ENCODE measurements at places on chromosomes 6 and 20. TPM values are rescaled to one million over a fixed set of nuclear protein-coding genes. Genes with fewer than 3 reads are reported as not detected.

The GJA1 gene
- total RNA-seq: 20.2 TPM

The ZBTB46 gene
- total RNA-seq: 4.5 TPM

The TAGAP gene
- total RNA-seq: 0.54 TPM

DNA sequence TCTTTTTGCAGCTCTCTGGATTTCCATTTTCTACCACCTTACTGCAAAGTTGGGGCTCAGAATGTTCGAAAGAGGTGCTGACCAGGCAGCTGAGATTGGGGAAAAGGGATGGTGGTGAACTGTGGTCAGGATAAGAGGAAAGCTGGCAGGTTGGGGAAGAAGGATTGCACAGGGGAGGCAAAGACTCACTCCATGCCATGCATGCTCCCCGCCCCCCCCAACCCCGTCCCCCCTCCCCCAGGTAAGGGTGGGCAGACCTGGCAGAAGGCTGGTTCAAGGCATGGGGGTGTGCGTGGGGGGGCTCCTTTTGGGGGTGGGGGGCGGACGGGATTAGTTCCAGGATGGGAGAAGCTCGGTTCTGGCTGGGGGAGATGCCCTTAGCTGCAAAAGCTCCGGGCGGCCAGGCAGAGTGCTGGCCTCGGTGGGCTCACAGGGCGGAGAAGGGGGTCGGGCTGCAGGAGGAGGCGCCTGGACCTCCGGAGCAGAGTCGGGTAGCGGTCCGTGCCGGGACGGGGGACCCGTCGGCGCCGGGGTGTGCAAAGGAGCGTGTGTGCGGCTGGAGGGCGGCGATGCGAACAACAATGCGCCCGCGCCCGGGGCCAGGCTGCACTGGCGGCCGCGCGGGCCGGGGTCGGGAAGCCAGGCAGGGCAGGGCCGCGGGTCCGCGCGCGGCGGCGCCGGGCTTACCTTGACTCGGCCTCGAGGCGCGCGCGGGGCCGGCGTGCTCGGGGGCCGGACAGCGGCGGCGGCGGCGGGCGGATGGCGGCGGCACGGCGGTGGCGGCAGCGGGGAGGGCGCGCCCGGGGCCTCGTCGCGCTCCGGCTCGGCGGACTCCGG, 880 bp downstream of the ADNP start:
- H3K4me1 ChIP-seq: peaks cover 46% of the 10 kb centered on the region
- peak overlapping the region; percentile 82 for H3K4me3 ChIP-seq
- DNase-seq: peak; percentile 37
- H3K27ac ChIP-seq: peak overlapping the region; percentile 100
- H3K36me3 ChIP-seq: peaks cover 47% of the 10 kb centered on the region
- no peaks in the 10 kb centered on the region for H3K27me3 ChIP-seq

DNA sequence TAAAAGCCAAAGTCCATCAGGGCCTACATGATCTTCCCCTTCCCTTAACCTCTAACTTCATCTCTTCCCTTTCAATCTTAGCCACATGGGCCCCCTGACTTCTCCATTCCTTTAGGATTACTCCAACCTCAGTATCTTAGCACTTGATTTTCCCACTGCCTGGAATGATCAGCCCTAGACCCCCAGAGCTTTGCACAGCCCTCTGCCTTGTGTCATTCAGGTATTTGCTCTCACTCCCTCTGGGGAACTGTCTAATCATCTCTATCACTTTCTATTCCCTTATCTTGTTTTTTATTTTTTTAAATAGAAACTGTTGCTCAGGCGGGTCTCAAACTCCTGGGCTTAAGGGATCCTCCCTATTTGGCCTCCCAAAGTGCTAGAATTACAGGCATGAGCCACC, 13.3 kb upstream of the ZNFX1 start:
- H3K36me3 ChIP-seq: peaks cover 33% of the 10 kb centered on the region
- H3K4me1 ChIP-seq: no peaks in the 10 kb centered on the region
- no peaks in the 10 kb centered on the region for H3K27me3 ChIP-seq

- DNase-seq: no peak
- H3K27me3 ChIP-seq: no peaks in the 10 kb centered on the region
- H3K36me3 ChIP-seq: no peaks in the 10 kb centered on the region
- H3K4me3 ChIP-seq: no peak overlapping the region
These were observed 290.5 kb upstream of the ZFP64 start for GRCh38 chr20:52482044-52482443.

- no peak overlapping the region for H3K27ac ChIP-seq
- peaks cover 4% of the 10 kb centered on the region for H3K27me3 ChIP-seq
- DNase-seq: no peak
- no peak overlapping the region for H3K4me3 ChIP-seq
- no peaks in the 10 kb centered on the region for H3K36me3 ChIP-seq
These were observed 184.2 kb downstream of the CDH4 start for GRCh38 chr20:61436283-61436666.

DNA sequence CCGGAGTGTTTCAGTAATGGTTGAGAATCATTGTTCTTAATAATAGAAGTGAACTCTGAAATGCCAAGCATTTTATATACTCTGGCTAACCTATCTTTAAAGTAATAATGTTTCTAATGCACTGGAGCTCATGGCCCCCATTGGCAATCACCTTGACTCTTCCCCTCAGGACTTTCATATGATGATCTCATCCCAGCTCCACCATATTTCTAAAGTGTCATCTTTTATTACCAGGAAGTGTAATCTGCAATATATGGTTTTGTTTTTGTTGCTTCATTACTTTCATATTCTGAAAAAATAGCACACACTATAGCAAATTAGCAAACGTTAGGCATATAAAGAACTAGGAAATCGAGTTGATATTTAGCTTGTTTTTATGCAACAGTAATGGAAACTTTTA, 60.3 kb downstream of the TULP4 start:
- no peaks in the 10 kb centered on the region for H3K27me3 ChIP-seq
- H3K27ac ChIP-seq: no peak overlapping the region
- no peak overlapping the region for H3K4me3 ChIP-seq
- peaks cover 34% of the 10 kb centered on the region for H3K4me1 ChIP-seq
- H3K36me3 ChIP-seq: no peaks in the 10 kb centered on the region

- no peaks in the 10 kb centered on the region for H3K27me3 ChIP-seq
- no peak overlapping the region for H3K27ac ChIP-seq
- no peaks in the 10 kb centered on the region for H3K36me3 ChIP-seq
- no peak for DNase-seq
- no peaks in the 10 kb centered on the region for H3K4me1 ChIP-seq
- no peak overlapping the region for H3K4me3 ChIP-seq
These were observed 61.9 kb upstream of the PKIB start for GRCh38 chr6:122548281-122548680.

- DNase-seq: no peak
- no peaks in the 10 kb centered on the region for H3K27me3 ChIP-seq
- no peak overlapping the region for H3K4me3 ChIP-seq
- no peaks in the 10 kb centered on the region for H3K4me1 ChIP-seq
- no peak overlapping the region for H3K27ac ChIP-seq
These were observed 151.5 kb upstream of the CENPW start for GRCh38 chr6:126188279-126188909.

- H3K36me3 ChIP-seq: no peaks in the 10 kb centered on the region
- peak overlapping the region; percentile 84 for H3K4me3 ChIP-seq
- peak overlapping the region; percentile 75 for H3K27ac ChIP-seq
- no peaks in the 10 kb centered on the region for H3K4me1 ChIP-seq
- no peak for DNase-seq
These were observed 949 bp downstream of the MACROD2 start for GRCh38 chr20:13996265-13996664.

DNA sequence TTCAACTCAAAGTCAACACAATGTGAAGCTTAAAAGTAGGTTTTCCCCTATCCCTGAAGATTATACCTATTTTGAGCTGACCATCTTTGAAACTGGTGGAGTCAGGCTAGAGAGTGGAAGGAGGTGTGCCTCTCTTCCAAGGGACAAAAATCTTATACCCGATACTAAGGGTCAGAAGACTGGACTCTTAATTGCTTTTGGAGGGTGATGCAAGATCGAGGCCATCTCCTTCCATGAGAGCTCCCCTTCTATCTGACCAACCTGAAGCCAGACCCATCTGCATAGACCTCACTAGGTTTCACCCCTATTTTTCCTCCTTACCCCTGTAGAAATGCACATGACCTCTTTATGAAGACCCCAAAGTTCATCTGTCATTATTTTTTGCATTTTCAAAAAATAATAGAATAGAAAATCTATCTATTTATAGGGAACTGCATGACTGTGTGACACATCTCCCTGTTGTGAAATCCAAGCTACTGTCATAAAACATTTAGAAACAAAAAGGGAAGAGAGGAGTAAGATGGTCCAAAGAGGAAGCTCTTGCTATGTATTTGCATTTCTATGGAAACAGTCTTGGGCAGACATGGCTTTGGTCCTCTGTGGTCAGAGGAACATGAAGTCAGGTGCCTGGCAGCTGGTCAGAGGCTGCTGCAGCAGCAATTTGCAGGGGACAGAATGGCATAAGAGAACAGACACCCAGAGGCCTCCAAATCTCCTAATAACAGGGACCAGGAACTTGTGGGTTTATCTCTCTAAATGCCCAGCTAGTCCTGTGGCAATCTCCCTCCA, 349.2 kb downstream of the MAFB start:
- H3K27me3 ChIP-seq: no peaks in the 10 kb centered on the region
- no peak overlapping the region for H3K27ac ChIP-seq
- no peaks in the 10 kb centered on the region for H3K36me3 ChIP-seq
- peak; percentile 71 for DNase-seq
- peaks cover 9% of the 10 kb centered on the region for H3K4me1 ChIP-seq
- no peak overlapping the region for H3K4me3 ChIP-seq

DNA sequence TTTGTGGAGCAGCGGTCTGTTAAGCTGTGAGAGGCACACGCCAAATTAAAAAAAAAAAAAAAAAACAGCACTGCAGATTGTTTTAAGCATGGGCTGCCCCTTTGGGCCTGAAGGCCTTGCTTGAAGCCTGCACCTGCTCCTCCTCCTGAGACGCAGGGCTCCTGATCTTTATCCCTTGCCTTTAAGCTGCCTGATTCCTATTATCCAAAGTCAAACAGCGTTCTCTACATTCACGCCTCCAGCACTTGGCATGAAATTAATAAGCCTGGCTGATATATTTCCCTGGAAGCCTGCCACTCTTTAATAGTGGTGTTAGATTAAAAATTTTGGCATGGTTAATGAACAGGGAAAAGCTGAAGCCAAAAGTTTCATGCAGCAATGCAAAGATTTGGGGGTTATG, 163.9 kb downstream of the FAXC start:
- no peaks in the 10 kb centered on the region for H3K36me3 ChIP-seq
- no peaks in the 10 kb centered on the region for H3K27me3 ChIP-seq
- H3K4me3 ChIP-seq: no peak overlapping the region
